ENCODE measurements at places on chromosomes 6 and 20.

DNA sequence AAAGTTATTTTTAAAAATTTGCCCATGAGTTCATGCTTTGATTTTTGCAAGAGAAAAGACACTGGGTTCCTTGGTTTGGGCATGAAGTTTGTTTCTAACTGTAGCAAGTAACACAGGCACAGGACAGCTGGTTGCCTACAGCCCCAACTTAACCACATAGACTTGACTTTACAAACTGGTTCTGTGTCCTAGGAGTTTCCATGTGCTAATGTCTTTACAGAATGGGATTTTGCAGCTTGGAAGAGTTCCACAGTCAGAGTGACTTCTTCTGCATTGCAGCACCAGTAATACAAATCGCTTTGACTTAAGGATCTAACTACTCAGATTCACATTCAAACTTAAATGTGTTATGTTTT is 44.3 kb downstream of the OR2B2 start:
- no peak for DNase-seq

GRCh38 chr6:154314084-154314483 is 42.5 kb downstream of the IPCEF1 start:
- no peak for DNase-seq

DNA sequence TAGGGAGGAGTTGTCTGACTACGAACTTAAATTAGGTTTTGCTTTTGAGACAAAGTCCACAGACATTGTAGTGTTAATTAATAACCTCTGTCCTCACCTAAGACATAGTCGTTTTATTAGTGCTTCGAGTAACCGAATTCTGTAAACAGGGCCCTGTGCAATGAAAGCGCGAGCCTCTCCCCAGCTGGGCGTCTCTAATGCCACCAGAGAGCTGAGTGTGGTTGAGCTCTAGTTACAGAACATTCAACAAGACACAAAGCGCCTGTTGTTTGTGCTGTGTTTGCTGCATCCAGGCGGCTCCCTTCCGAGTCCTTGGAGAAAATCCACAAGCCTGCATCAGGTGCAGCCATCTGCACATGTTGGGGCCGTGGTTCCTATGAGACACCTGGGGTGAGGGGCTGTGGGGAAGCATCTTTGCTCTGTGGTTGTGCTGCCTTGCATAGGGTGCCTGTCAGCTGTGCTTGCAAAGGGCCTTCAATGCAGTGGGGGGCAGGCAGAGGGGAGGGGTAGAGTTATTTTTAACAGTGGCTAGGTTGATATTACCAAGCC is 63.9 kb downstream of the CD164 start:
- DNase-seq = no peak

DNA sequence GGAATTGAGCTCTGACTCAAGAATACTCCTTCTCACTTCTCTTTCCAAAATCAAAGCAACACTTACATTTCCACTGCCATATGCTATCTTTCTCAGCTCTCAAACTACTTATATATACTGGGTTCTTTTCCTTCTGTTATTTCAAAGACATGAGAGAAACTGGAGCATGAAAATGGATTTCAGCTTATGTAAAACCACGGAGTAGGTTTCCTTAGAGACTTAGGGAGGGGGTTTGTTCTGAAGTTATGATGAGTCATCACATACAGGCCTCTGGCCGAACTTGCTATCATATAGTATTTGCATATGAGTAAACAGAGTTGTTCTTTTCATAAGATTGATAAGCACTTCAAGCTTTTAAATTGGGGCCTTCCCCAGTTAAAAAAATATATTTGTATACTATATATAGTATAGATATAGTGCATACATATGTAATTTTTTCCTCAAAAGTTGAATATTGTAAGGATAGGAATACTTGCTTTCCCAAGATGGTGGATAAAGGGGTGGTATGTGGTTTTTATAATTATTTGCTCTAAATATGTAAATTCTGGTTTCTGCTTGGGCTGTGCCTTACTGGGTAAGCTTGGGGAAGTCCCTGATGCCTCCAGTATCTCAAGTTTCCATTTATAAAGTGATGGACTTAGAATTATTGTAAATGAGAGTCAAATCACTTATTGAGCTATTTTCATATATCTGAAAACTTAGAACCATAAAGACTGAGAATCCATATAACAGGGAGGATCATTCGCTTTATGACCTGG is 273.9 kb downstream of the RFPL4B start:
- no peak for DNase-seq

DNA sequence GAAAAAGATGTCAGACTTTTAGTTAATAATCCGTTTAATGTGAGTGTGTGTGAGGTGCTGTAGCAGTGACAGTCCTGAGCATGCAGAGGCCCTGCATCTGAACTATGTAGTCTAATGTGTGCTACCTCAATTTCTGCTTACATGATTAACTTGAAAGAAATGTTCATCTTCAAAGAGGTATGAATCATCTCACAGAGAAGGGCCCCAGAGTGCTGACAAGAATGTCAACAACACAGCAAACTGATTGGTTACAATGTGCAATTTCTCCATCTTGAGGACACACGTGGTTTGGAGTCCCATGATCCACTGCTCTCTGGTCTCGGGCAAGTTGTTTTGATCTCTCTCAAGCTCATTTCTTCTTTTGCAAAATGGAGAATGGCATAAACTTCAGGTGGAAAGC is 61.7 kb upstream of the EMILIN3 start:
- no peak for DNase-seq

DNA sequence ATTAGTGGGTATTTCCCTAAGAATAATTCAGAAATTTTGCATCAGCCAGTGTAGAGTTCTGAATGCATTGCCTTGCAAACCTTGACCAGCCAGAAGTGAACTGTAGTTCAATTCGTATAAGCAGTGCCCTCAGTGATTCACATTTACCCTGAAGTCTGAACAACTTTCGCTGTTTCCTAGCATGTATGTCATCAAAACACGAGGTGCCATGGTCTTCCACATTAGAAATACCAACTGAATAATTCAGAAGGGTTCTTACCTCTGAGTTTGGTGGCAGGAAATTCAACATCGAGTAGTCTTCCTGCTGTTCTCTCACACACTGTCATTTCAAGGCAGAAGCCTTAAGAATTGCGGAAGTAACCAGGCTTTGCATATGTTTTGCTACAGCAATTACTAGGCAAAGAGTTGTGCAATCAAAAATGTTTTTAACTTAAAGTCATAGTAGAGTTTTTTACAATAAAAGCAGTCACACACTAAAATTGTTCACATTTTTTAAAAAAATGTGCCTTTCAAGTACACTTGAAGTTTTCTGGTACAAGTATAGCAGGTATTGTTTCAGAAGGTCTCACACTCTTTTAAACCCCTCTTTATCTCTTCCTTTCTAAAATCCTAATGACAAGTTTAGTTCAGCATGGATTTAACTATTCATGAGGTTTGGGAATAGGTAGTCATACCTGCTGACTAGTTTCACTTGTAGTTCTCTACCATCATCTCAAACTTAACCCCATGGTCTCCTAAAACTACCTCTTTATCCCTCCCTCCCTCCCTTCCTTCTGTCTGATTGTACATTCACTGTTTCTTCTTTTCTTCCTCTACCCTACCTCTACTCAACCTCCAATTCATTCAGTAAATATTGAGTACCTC is 118.3 kb downstream of the STXBP5 start:
- no peak for DNase-seq

GRCh38 chr6:4983322-4983721 is 20.5 kb downstream of the RPP40 start:
- no peak for DNase-seq

- peak; percentile 58 for DNase-seq
Observed at GRCh38 chr6:36839749-36840431, 646 bp upstream of the CPNE5 start.

GRCh38 chr20:25315418-25316210 is 67.7 kb downstream of the PYGB start:
- DNase-seq = no peak

DNA sequence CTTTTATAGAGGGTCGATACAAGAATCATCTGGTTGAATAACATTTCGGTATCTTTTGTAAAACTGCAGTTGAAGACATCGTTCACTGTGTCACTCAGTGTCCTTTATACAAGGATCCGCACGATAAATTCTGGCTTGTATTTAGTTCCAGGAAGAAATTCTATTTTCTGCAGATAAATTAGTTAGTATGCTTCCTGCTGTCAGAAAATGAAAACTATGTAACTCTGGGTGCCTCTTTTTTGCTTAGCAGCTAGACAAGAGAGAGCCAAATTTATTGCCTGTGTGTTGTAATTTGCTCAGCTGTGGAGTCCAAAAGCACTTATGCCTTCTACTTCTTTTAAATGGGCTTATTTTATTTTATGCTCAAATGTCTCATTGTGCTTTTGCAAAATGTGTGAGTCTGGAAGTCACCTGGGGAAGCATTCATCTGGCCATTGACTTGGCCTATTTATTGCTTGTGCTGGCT is 56.5 kb upstream of the KCNK16 start:
- DNase-seq = no peak

- no peak for DNase-seq
Observed at GRCh38 chr6:162443101-162443500, 284.5 kb downstream of the PRKN start.

DNA sequence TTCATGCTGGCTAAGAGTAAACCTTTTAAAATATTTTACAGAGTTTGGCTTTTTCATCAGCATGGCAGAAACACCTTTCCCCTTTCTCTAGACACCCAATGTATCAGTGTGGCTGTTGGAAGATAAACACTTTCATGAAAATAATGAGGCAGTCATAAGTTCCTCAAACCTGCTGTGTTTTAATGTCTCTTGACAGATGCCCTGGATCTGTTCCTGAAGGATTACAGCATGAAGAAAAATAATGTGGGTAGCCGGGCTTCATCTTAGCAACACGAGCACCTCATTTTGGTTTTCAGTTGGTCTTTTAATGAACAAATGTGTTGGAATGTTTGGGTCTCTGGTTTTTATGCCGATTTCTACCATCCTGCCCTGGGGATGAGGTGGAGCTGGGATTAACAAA is 45.5 kb upstream of the UNC93A start:
- DNase-seq = no peak

DNA sequence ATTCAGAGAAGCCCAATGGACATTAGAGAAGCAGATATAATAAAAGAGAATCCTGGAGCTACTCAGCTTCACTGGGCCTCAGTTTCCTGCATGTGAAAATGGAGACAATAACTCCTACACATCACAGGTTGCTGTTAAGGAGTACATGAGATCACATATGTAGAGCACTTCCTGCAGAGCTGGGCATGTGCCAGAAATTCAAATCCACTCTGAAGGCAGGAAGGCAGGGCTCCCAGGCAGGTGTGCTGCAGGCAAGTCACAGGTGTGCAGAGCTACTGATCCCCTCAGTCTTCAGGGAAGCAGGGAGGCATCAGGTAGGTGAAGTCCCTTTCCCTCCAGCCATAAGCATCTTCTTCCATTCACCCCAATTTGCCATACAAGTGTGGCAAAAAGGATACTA is 48.0 kb downstream of the DST start:
- no peak for DNase-seq

Measured in activated T-cell treated with anti-CD3 and anti-CD28 coated beads, Interleukin-2, amount 50 U/mL, for 24 hours (primary cell).